Upper lobe of right lung (tissue), 1 donor: ENCODE measurements at places on chromosomes 1 and 21. TPM values are rescaled to one million over a fixed set of nuclear protein-coding genes. Genes with fewer than 3 reads are reported as not detected.
A peak's percentile ranks its signal among the peaks of the same experiment; 100 is the strongest.

MEAF6 gene
- 64.5 TPM for total RNA-seq

DNA sequence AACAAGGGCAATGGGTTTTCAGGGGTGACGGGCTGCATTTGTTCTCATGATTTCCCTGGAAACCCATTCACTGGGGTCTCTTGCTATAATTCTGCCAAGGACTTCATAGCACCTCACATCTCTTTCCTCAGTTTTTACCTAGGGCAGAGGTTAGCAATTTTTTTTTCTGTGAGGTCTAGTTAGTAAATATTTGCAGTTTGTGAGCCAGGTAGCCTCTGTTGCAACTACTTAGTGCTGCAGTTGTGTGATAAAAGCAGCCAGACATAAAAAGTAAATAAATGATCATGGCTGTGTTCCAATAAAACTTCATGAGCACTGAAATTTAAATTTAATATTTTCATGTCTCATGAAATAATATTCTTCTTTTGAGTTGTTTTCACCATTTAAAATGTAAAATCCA, 37.7 kb downstream of the IFI44 start:
- H3K36me3 ChIP-seq, result no peaks in the 10 kb centered on the region
- DNase-seq, result no peak
- no peaks in the 10 kb centered on the region for H3K27me3 ChIP-seq
- no peaks in the 10 kb centered on the region for H3K4me1 ChIP-seq

KPRP gene
- not detected for total RNA-seq

GRCh38 chr1:162165528-162165927, 96.0 kb downstream of the NOS1AP start:
- H3K27ac ChIP-seq, result no peak overlapping the region
- DNase-seq, result no peak
- H3K36me3 ChIP-seq, result no peaks in the 10 kb centered on the region
- H3K4me1 ChIP-seq, result no peaks in the 10 kb centered on the region
- no peak overlapping the region for H3K4me3 ChIP-seq
- no peaks in the 10 kb centered on the region for H3K27me3 ChIP-seq

- no peak overlapping the region for H3K27ac ChIP-seq
- peaks cover under 1% of the 10 kb centered on the region for H3K36me3 ChIP-seq
- no peaks in the 10 kb centered on the region for H3K27me3 ChIP-seq
- H3K4me1 ChIP-seq, result no peaks in the 10 kb centered on the region
Measured at GRCh38 chr1:44934791-44935190, 51.6 kb downstream of the EIF2B3 start.

GRCh38 chr21:41250519-41250918, 66.1 kb upstream of the FAM3B start:
- H3K36me3 ChIP-seq, result peaks cover 3% of the 10 kb centered on the region
- H3K27me3 ChIP-seq, result no peaks in the 10 kb centered on the region
- DNase-seq, result no peak
- no peak overlapping the region for H3K27ac ChIP-seq
- peaks cover 3% of the 10 kb centered on the region for H3K4me1 ChIP-seq

RHD gene
- total RNA-seq, result not detected

- H3K27me3 ChIP-seq, result no peaks in the 10 kb centered on the region
- H3K27ac ChIP-seq, result no peak overlapping the region
- no peak overlapping the region for H3K4me3 ChIP-seq
Measured at GRCh38 chr1:222522105-222522915, 25.6 kb downstream of the HHIPL2 start.

CCDC190 gene
- total RNA-seq, result not detected

DNA sequence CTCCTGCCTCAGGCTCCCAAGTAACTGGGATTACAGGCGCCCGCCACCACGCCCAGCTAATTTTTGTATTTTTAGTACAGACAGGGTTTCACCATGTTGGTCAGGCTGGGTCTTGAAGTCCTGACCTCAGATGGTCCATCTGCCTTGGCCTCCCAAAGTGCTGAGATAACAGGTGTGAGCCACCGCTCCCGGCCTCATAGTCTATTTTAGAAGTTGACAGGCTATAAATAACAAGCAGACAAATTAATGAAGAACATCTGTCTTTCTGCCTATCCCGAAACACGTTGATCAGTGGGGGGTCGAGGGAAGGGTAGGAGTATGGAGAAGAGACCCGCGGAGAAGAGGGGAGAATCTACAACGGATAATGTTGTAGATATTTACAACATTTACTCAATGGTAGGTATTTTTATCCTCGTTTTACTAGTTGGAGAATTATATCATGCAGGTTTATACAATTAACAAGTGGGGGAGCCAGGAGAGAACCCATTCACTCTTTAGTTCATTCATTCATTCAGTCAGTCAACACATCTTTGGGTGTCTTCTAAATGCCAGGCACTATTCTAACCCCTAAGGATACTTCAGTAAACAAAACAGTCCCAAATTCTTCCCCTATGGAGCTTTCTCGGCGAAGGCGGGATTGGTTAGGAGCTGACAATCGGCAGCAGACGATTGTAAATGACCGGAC, 497 bp upstream of the IFNAR2 start:
- H3K4me1 ChIP-seq, result peaks cover 24% of the 10 kb centered on the region
- H3K4me3 ChIP-seq, result peak overlapping the region; percentile 93
- no peaks in the 10 kb centered on the region for H3K27me3 ChIP-seq
- H3K27ac ChIP-seq, result no peak overlapping the region
- no peaks in the 10 kb centered on the region for H3K36me3 ChIP-seq

GRCh38 chr1:22606161-22606560, 30.3 kb upstream of the C1QA start:
- H3K27me3 ChIP-seq, result peaks cover 28% of the 10 kb centered on the region
- no peaks in the 10 kb centered on the region for H3K36me3 ChIP-seq
- H3K27ac ChIP-seq, result no peak overlapping the region
- H3K4me3 ChIP-seq, result no peak overlapping the region
- no peak for DNase-seq
- H3K4me1 ChIP-seq, result no peaks in the 10 kb centered on the region
